ENCODE measurements at places on chromosomes 16 and 17.

- no peak for DNase-seq
These were observed 74.9 kb upstream of the HS3ST2 start for GRCh38 chr16:22739077-22739476.

- no peak for DNase-seq
These were observed 86.7 kb downstream of the SHISA9 start for GRCh38 chr16:12988071-12988470.

GRCh38 chr17:56785405-56785804 is 48.3 kb downstream of the C17orf67 start:
- no peak for DNase-seq

DNA sequence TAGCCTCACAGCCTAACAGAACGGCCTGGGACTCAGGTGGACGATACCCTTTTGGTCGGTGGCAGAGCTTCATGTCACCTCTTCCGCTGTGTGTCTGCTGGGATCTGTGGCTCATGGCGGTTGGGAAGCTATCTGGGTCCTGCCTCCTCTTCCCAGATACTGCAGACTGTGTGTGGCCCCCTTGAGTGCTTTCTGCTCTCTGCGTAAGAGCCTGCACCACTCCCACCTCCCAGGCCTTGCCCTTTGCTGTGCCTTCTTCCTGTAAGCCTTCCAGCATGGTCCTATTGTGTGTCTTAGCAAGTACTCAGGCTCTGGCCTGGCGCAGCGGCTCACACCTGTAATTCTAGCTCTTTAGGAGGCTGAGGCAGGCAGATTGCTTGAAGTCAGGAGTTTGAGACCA is 17.5 kb upstream of the ADCY7 start:
- DNase-seq: no peak

DNA sequence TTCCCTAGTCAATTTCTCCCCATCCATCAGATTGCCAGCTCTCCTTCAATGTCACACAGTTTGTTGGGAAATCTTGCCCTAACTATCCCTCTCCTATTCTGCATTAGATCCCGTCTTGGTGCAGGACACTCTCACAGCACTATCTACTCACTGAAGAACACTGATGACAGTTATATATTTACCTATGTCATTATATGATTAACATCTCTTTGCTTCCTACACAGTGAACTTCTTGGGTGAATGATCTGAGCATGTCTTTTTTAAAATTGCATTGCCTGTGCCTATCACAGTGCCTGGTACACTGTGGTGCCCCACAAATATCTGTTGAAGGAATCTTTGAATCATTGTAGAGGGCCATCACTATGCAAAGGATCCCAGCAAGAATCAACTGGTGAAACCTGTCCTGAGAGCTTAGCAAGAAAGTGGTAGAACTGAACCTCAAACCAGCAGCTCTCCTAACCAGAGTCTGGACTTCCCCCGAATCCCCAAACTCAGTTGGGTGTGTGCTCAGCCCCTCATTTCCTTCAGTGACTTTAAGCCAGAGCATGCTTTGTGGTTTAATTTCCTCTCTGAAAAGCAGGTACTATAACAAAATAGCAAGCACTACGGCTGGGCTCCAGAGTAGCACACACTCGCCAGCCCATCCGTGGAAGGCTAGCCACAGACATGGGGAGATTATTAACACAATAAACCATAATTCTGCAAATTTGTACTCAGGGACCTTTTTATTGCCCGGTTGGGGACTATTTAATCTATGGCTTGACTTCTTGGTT is 680.7 kb upstream of the SALL1 start:
- DNase-seq: no peak

- no peak for DNase-seq
These were observed 36.0 kb downstream of the CLUAP1 start for GRCh38 chr16:3536851-3537250.

DNA sequence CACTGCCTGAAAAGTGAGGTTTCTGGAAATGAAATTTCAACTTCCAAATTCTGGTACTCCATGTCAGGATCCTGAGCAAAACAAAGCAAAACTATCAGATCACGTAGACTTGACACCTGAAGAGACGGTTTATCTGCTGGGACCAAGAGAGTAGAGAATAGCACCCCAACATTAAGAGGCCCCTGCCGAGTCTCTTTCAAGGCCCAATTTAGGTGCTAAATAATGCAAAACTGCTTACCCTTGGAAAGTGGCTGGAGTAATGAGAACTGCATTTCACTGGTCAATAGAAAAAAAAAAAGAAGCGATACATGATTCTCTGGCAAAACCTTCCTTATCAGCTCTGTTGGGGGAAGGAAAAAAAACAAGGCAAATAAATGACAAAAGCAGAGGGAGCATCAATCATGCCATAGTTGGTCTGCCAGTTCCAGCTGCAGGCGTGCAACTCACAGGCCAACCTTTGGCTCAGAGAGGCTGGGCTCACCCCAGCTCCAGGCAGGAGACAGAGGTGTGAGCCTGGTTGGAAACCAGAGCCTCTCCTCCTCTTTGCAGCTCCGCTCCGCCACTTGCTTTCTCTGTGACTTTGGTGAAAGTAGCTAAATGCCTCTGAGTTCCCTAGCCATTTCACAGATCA is 595.2 kb downstream of the TOX3 start:
- no peak for DNase-seq

DNA sequence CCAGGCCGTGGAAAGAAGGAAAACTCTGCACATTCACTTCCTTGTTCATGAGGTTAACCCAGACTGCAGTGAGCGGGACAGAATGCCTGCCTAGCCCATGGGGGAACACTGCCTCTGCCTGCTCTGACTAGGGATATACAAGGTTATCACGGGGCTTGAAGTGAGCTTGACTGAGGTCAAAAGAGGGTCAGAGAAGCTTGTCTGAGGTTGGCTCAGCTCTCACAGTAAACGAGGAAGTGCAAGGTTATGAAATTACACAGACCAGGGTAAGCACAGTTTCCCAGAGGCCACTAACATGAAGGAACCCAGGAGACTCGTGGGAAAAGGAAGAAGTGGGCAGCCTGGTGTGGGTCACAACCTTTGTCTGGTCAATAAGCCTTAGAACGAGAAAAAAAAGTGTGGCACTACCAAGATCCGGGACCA is 28.7 kb downstream of the HIC1 start:
- no peak for DNase-seq

DNA sequence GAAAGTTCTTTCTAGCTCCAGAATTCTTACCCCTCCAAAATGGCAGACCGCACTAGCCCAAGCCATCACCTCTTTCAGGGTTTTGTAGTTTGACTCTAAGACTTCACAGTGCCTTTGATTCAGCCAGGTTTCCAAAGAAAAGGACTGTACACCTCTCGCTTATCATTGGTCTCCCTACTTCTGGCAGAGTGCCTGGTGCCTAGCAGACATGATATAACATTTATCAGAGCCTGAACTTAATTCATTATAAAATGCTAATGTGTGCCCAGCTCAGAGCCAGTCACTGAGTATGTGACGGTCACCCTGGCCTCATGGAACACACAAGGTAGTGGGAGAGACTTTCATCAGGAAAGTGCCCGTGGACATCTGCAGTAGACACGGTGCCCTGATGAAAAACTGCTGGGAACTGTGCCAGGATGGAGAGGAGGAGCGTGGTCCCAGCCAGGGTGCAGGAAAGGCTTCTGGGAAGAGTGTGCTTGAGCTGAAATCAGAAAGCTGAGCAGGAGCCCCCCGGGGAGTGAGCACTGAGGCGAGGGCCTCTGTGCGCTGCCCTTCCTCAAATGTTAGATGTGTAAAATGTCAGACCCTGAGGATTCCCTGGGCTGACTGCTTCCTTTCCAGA is 34.3 kb upstream of the LGALS9 start:
- no peak for DNase-seq

- DNase-seq: peak; percentile 79
These were observed 1.0 kb downstream of the ZNRF1 start for GRCh38 chr16:74999609-75000480.

DNA sequence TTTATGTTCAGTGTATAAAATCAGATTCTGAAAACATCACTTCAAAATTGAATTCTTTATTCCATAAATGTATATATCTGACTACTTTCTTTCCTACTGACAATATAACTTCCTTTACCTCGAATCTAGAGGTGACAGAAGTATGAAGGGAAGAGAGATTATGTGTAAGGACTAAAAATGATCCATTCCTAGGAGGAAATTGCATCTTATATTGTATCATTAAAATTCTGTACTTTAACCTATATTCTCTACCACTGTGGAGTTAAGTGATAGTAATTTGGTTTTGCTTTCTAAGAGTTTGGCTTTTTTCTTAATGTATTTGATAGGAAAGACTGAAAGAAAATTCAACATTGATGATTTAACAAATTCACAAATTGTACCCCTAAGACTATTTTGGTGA is 11.4 kb downstream of the MYH4 start:
- DNase-seq: no peak

- no peak for DNase-seq
These were observed 666.2 kb downstream of the TOX3 start for GRCh38 chr16:51880776-51881175.

GRCh38 chr17:38628441-38628840 is 22.7 kb upstream of the SRCIN1 start:
- DNase-seq: no peak

DNA sequence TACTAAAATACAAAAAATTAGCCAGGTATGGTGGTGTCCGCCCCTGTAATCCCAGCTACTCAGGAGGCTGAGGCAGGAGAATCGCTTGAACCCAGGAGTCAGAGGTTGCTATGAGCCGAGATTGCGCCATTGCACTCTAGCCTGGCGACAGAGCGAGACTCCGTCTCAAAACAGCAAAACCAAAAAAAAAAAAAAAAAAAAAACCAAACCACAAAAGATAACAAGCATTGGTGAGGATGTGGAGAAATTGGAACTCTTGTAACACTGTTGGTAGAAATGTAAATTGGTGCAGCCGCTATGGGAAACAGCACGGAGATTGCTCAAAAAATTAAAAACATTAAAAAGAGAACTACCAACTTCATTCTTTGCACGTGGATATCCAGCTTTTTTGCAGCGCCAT is 119.4 kb downstream of the OR1D5 start:
- no peak for DNase-seq

DNA sequence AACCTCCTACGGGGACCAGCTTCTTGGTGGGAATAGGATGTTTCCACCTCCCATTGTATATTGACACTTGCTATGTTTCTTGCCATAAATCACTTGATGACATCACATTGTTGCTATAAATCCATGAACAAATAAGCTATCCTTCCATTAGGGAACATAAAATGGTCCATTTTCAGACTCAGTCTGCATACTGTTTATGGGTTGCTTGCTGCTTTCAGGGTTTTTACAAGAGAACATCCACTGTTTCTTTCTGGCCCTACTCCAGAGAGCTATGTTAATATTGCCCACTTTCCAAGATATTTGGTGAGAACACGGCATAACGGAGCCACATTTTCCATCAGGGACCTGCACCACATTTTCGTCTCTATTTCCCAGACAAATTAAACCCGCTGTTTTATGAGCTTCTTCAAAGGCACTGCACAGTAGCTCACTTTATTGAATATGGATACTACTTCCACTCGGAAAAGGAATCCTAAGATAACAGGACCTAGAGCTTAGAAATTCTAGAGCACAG is 800.2 kb downstream of the KCNJ2 start:
- no peak for DNase-seq

- DNase-seq: no peak
These were observed 529.1 kb downstream of the MAF start for GRCh38 chr16:79071424-79071823.

GRCh38 chr17:17934806-17935205 is 37.4 kb downstream of the TOM1L2 start:
- no peak for DNase-seq

DNA sequence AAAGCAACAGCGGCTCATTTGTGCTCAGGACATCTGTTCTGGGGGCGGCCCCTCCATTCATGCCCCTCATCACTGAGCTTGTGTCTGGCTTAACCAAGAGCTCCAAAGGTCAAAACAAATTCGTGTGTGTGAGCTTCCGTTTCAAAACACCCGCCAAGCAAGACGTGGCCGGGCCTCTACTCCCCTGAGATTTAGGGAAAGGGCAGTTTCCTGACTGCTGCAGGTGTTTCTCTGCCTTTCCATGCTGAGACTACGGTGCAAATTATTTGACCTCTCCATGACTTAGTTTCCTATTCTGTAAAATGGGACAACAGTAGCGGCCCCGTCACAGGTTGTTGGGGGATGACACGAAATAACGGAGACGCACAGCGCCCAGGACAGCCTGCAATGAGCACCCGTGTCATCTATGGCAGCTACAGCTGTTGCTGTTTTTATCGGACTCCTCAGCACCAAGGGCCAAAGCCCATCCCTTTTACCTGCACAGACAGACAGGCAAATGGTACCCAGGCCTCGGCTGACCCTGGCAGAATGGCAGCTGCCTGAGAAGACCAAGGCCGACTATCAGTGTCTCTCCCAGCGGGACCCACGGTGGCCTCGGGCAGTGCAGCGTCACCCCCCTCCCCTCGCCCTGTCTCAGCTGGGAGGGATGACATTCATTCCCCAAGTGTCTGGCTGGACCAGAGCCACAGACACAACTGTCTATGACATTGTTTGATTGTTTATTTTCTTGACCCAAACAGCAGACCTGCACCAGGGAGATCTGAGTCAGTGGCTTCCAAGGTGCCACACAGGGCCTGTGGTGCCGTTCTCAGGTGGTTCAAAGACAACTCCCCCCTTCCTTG is 50.7 kb upstream of the DOC2B start:
- no peak for DNase-seq

DNA sequence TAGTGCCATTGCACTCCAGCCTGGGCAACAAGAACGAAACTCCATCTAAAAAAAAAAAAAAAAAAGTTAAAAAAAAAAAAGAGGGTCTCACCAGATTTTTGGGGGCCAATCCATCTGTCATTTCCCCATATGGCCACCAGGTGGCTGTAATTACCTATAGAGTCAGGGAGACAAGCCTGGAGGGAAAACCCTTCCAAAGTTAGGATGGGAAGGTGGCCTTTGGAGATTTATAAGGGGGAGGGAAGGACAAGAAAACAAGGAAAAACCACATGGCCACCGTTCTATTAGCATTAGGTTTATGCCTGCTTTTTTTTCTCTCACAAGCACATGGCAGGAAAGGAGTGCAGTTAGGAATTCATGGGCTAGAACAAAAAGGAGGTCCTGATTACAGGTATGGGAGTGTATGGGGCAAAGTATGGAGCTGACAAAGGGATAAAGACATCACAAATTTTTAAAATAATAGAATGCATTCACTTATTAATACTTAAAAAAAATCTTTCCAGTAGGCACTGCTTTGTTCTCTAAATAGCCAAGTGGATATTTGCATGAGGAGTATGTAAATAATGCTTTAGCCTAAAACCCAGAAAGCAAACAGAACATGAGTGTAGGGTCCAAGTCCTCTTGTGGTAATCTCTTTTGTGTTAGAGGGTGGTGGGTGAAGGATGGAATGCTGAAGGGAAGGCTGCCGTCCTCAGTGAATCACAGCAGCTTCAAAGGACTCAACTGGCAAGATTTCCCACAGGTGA is 5.1 kb downstream of the CYB5D1 start:
- DNase-seq: peak; percentile 58

GRCh38 chr16:14365200-14365851 is 264.7 kb downstream of the PARN start:
- no peak for DNase-seq

DNA sequence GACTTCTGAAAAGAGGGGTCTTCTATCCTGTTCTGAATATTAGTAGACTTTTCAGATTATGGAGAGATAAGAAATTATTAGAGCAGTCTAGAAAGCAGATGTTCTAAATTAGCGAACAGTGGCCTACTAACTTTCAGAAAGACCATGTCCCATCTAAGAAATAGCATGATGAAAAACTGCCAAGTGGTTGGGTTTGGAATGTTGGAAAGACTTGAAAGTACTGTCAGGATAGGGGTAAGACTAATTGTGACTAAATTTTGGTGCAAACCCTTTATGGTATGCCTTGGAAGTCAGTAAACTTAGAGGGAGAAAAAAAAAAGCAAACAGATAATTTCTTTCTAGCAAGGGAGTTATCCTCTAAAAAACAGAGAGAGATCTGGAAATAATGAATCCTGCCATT is 41.1 kb downstream of the TANGO6 start:
- no peak for DNase-seq

Data from CD4-positive, alpha-beta T cell treated with Interleukin-6 for 4 hours (primary cell).